ENCODE measurements at places on chromosomes 11 and 22. TPM values are rescaled to one million over a fixed set of nuclear protein-coding genes. Genes with fewer than 3 reads are reported as not detected.

UPK3A gene
- not detected for total RNA-seq

XRCC6 gene
- total RNA-seq, result 274 TPM

CLDN5 gene
- not detected for total RNA-seq

OR51E2 gene
- not detected for total RNA-seq

SPDYC gene
- total RNA-seq, result not detected

CARNS1 gene
- total RNA-seq, result 1.3 TPM

RBM4 gene
- 119 TPM for total RNA-seq

HIRA gene
- total RNA-seq, result 57.8 TPM

TPST2 gene
- total RNA-seq, result 61.6 TPM

OR2AG2 gene
- total RNA-seq, result not detected

SF3B2 gene
- total RNA-seq, result 281 TPM

PDGFB gene
- 0.35 TPM for total RNA-seq

IL18 gene
- total RNA-seq, result 0.33 TPM

FAM181B gene
- total RNA-seq, result not detected

HTR3B gene
- not detected for total RNA-seq

GAL gene
- not detected for total RNA-seq

Measured in activated CD8-positive, alpha-beta memory T cell treated with anti-CD3 and anti-CD28 coated beads, Interleukin-2, amount 10 ng/mL, durations not matched to agents 7 days and 5 days (primary cell).